Skeletal muscle tissue (tissue), 5 donors: ENCODE measurements at places on chromosomes 7 and 10. TPM values are rescaled to one million over a fixed set of nuclear protein-coding genes. Genes with fewer than 3 reads are reported as not detected.

The CSTF2T gene
- total RNA-seq: 30.3 TPM

The HOXA1 gene
- total RNA-seq: not detected

The NFE2L3 gene
- total RNA-seq: under 0.01 TPM

The PLAU gene
- 21.4 TPM for total RNA-seq

The GNGT1 gene
- total RNA-seq: not detected

The DPYSL4 gene
- total RNA-seq: 1.0 TPM

The AKR1D1 gene
- total RNA-seq: not detected

The FAM170B gene
- total RNA-seq: not detected

The CC2D2B gene
- total RNA-seq: 1.6 TPM

The CALCR gene
- 5.2 TPM for total RNA-seq

The CDK14 gene
- total RNA-seq: 25.1 TPM

The SYNPO2L gene
- 17.2 TPM for total RNA-seq

The SLC26A4 gene
- total RNA-seq: 0.52 TPM

The ZNF92 gene
- total RNA-seq: 4.7 TPM

The C10orf67 gene
- under 0.01 TPM for total RNA-seq

The NKX6-2 gene
- total RNA-seq: not detected

The RSBN1L gene
- 24.0 TPM for total RNA-seq

The TMEM225B gene
- total RNA-seq: 0.52 TPM

The LIPK gene
- total RNA-seq: not detected

The LRGUK gene
- total RNA-seq: 1.6 TPM

The SEC23IP gene
- total RNA-seq: 17.7 TPM

The CYP2W1 gene
- not detected for total RNA-seq

The LIPM gene
- under 0.01 TPM for total RNA-seq
